ENCODE measurements at places on chromosomes 5 and 9.

DNA sequence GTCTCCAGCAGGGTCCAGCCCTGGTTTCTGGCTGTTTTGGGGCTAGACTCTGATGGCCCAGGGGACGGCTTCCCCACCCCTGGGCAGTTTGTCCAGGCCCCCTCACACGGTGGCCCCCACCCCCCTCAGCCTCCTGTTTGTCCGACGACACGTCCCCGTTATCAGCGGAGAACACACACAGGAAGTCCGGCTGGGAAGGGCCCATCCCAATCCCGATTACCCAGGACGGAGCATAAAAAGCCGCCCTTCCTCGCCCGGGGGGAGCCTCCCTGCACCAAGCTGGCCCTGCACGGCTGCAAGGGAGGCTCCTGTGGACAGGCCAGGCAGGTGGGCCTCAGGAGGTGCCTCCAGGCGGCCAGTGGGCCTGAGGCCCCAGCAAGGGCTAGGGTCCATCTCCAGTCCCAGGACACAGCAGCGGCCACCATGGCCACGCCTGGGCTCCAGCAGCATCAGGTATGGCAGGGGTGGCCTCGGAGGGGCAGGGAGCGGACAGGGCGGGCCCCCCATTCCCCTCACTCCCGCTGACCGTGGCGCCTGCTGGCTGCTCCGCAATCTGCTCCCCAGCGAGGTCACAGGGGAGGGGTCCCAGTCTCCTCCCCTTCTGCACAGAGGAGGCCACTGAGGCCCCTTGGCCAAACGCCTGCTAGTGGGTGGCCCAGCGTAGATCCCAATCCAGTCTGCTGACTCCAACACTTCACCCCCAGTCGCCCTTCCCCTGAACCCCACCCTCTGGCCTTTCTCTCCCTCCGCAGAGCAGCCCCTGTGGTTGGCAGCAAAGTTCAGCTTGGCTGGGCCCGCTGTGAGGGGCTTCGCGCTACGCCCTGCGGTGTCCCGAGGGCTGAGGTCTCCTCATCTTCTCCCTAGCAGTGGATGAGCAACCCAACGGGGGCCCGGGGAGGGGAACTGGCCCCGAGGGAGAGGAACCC, at the start of gene EGFL7:
Gene EGFL7, plus strand, starts transcription at position 261 of the 926 bp plus-strand sequence. CDS start 5,367 bp downstream, outside the sequence.
- ATAC-seq = no peak

DNA sequence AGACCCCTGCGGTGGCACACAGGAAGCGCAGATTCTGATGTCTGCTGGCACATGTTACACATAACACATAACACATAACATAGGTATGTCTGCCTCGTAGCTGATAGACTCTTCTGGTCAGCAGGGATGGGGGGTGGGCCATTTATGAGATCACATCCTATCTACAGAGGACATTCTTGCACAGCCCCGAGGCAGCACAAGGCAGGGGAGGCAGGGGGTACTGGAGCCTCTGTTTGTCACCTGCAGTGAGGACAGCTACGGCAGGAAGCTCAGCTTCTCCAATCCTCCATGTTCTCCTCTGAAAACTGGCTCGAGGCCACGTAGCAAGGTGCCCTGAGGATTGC, 16.7 kb upstream of the MED10 start:
- ATAC-seq = no peak

GRCh38 chr5:102932781-102933180, 177.7 kb downstream of the PAM start:
- no peak for ATAC-seq

DNA sequence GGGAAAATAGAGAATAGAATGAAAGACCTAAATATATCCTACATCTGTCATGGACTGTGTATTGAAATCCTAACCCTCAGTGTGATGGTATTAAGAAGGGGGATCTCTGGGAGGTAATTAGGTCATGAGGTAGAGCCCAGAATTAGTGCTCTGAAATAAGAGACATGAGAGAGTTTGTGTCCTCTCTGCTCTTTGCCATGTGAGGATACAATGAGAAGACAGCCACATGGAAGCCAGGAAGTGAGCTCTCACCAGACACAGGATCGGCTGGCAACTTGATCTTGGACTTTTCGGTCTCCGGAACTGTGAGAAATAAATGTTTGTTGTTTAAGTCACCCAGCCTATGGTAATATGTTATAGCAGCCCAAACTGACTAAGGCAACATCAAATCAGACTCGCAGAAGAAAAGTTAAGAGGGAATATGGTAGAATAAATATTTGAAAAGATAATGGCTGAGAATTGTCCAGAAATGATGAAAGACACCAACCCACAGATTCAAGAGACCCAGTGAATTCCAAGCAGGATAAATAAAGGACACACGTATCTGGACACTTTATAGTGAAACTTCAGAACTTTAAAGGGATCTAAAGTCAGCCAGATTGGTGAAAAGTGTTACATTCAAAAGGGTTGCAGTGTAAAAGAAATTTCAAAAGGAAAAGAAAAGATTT, 12.7 kb upstream of the SLC36A1 start:
- ATAC-seq = no peak

- ATAC-seq = no peak
Observed at GRCh38 chr5:2239201-2239910, 356.6 kb upstream of the IRX4 start.

DNA sequence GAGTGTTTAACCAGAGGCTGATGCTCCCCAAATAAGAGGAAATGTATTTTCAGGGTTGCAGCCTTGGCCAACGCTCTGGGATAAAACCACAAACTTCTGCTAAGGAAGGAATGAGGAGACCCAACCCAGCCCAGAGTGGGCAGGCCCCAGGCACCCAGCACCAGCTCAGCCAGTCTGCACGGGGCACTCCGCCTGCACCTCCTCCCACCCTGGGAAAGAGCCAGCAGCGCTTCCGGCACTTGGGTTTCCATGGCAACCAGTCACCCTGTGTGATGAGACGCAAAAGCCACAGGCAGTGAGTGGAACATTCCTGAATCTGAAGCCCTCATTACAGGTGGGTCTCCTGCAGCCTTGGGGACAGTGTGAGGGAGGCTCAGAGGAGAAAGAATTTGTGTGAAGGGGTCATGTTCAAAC, 85.2 kb upstream of the ZBTB43 start:
- ATAC-seq = peak; percentile 61

All from activated CD4-positive, CD25-positive, alpha-beta regulatory T cell treated with anti-CD3 and anti-CD28 coated beads, Interleukin-2, amount 50 U/mL, for 24 hours (primary cell).